ENCODE measurements at places on chromosomes 3 and 15.
A peak's percentile ranks its signal among the peaks of the same experiment; 100 is the strongest.

- DNase-seq, result no peak
These were observed 849 bp upstream of the HDAC11 start for GRCh38 chr3:13479332-13479581.

GRCh38 chr3:25775936-25776335 is 7.3 kb downstream of the NGLY1 start:
- DNase-seq, result no peak

DNA sequence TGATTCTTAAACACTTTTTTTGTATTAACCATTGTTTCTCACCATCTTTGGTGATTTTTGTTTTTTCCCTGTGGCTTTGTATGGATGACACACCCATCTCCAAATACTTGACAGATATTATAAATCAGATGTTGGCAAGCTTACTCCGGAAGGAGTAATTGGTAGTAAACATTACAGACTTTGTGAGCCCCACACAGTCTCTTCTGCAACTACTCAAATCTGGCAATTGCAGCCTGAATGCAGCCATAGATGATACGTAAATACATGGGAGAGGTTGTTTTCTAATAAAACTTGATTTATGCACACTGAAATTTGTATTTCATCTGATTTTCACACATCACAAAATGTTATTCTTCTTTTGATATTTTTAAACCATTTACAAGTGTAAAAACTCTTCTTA is 331.5 kb downstream of the ARPP21 start:
- no peak for DNase-seq

DNA sequence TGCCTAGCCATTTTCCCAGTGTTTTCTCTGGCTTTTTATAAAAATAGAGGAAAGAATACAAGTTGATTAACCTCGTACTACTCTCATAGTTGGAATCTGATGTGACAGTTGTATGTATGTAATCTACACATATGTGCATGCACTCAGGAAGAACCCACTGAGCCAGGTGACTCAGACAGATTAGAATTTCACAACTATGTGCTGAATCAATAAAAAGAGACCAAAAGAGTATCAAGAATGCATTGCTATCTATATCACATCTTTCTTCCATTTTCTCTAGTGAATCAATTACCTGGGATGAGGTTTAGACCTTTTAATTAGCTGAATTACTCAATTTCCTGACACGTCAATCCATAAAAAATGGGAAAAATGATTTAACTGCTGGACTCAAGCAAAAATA is 319.3 kb upstream of the ATP10A start:
- no peak for DNase-seq

GRCh38 chr3:65953301-65953812 is 85.4 kb downstream of the MAGI1 start:
- DNase-seq, result no peak

DNA sequence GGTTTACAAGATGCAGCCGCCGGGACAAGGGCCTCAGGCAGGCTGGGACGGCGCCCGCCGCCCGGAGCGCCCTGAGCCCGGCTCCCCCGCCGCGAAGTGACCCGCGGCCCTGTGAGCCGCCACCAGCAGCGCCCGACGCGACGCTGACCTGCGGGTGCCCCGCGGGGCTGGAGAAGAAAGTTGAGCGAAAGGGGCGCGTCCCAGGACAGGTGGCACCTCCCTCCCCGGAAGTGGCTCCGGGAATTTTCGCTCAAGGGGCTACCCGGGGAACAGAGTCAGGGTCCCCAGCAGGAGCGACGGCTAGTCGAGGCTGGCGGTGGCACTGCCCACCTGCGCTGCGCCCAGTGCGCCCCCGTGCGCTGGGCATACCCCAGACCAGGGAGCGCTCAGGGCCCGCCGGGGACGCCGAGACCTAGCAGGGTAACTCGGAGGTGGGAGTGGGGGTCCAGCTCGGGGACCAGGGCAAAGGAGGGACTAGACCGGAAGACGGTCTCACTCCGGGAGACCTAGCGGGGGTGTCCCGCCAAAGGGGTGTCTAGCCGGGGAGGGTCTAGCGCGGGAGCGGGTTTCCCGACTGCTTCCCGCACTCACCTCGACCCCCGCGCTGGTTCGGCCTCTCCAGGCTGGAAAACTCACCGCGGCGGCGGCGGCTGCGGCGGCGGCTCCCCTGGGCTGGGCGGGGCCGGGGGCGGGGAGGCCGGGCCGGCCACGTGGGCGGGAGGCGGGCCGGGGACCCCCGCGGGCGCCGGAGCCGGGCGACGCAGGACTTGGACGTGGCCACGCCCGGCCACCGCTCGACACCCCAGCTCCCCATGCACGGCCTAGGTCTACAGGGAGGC is 18.4 kb downstream of the SPATA12 start:
- no peak for DNase-seq

DNA sequence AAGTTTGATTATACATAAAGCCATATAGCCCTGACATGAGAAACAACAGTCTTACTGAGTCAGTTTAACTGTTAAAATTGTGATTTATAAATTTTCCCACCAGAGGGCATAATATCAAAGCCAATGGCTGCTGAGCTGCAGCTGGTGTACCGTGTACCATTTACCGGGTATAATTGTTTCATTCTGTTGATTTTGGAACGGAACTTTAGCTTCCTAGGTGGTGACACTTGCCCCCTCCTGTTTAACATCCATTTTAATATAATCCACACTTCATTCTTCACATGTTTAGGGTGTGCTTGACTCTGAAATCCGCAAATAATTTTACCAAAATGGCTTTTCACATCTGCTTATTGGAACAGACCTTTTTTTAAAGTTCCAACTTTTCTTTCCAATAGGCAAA is 72.8 kb downstream of the SLC9A9 start:
- DNase-seq, result peak; percentile 78

GRCh38 chr15:41585127-41586047 is 26.4 kb downstream of the TYRO3 start:
- no peak for DNase-seq

GRCh38 chr3:114587986-114588385 is 294.2 kb downstream of the TIGIT start:
- no peak for DNase-seq

DNA sequence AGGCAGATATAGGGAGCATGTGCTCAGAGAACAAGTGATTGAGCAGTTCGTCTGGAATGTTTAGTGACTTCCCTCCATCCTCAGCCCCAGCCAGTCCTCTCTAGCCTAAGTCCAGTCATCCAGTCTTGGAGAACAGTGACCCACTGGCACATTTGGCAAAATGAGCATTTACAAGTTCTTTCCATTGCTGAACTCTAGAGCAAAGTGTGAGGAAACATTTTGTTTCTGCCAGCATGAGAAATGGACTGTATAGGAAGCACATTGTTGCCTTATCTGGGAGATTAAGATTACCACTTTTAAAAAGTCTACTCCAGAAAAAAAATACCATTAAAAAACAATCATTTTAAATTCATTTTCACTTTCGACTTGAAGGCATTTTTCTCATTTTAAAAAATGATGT is 353.6 kb downstream of the SHQ1 start:
- no peak for DNase-seq

- no peak for DNase-seq
These were observed 708.9 kb downstream of the NTRK3 start for GRCh38 chr15:87547470-87548181.

- DNase-seq, result no peak
These were observed 176.1 kb downstream of the DOCK3 start for GRCh38 chr3:50850639-50851511.

DNA sequence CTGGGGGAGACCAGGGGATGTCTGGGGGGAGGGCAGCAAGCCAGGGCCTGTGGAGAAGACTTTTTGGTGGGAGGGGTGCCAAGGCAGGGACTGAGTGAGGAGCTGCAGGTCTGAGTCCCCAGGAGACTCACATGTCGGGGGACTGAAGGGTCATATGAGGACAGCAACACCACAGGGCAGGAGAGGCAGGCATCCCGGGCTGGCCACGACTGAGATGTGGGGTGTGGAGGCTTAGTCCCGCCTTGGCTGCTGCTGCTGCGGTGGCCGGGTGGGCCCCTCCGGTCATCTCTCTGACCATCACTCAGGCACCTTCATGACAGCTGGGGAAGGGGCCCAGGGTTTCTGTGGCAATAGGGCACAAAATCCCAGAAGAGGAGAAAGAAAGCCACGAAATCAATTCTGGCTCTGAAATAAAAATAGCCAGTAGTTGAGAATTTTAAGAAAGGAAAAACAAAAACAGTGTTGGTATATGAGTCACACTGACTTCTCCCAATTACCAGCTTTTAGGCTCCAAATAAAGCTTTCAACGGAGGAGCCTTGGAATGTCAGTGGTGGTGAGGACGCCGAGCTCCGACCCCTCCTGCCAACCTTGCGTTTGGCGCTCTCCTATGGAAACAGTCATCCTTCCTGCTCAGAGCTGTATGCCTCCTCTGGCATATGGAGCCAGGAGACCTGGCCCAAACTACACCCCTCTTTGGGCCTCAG is 52.9 kb upstream of the ITGA11 start:
- DNase-seq, result no peak

DNA sequence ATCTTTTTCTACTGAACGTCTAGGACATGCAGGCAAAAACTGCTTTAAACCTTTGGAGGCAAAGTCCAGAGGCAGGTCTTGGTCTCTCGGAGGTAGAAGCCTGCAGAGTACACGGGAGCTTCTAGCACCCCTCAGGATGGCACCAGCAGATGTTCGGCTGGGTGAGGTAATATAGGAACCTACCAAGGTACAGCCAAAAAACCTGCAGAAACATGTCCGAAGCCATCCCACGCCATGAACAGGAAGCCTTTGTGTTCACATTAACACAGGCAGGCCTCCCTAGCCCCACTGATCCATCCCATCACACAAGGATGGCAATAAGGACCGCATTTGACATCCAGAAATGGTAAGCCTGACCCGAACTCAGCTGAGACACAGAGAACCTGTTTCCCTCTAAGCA is 157.9 kb upstream of the HES1 start:
- DNase-seq, result no peak

DNA sequence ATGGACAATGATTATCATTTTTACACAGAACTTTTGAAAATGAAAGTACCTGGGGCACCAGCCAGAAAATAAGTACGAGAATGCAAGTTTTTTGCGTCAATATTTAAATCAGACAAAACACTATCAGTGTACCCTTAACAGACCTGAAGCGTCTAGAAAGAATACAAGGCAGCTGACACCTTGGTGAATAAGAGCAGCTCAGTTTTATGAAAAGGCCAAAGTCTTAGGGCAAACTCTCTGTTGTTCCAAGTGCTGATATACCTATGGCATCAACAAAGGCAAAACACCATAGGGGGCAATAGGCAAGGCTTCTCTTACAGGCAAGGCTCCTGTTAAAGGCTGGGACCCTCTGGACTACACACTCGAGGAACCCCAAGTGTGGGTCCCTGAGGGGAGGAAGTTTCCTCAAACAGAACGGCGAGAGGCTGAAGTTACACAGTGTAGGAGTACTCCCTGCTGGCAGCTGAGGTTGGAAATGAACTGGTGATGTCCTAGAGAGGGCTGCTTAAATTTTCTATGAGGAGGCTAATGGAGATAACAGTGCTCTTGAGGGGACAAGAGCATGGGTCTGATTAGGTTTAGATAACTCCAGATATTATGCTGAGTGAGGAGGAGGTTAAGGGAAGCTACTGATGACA is 291.0 kb downstream of the TIGIT start:
- DNase-seq, result no peak

DNA sequence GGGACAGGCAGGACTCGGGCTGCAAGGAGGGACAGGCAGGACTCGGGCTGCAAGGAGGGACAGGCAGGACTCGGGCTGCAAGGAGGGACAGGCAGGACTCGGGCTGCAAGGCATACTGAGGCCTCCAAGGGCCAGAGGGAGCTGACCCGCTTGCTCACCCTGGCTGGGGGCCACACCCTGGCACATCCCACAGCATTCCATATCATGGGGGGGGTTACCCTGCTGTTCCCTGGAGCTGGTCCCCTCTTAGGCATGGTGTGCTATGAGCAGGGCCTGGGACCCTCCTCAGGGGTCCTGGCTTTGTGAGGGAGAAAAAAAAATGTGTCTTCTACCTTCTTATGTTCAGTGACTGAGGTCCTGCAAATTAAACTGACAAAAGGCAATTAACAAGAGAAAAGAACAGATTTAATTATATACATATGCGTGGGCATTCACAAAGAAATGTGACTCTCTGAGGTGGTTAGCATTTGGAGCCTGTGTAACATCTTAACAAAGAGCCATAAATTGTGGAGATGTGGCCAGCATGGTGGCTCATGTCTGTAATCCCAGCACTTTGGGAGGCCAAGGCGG is 97.6 kb upstream of the ALDH1A3 start:
- DNase-seq, result no peak

GRCh38 chr15:97977734-97978133 is 17.2 kb downstream of the ARRDC4 start:
- no peak for DNase-seq

GRCh38 chr3:58874248-58874741 is 175.5 kb downstream of the CFAP20DC start:
- DNase-seq, result no peak

- DNase-seq, result no peak
These were observed 6.7 kb downstream of the IDH2 start for GRCh38 chr15:90095521-90095959.

GRCh38 chr15:31477301-31477700 is 150.7 kb downstream of the KLF13 start:
- DNase-seq, result no peak

DNA sequence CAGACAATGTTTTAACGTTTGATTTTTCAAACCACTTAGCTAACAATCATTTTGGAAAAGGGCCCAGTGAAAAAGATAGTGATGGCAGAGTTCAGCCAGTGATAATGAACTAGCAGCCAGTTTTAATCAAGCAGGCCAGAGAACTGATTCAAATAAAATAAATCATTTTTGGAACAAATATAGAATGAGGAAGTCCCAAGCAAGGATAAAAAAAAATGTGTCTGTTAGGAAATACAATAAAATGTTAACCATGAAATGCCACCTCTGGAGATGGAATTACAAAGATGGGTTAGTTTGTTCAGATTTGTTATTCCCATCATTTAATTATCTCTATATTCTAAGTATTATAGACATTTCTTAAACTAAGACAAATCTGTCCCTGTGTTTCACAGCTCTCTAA is 1.1 kb downstream of the HERC1 start:
- DNase-seq, result peak; percentile 73

GRCh38 chr15:78347586-78348543 is 7.7 kb downstream of the CRABP1 start:
- no peak for DNase-seq

GRCh38 chr3:106347350-106347749 is 478.5 kb upstream of the CBLB start:
- DNase-seq, result no peak

- no peak for DNase-seq
These were observed 52.9 kb downstream of the PGBD4 start for GRCh38 chr15:34154725-34155204.

All from Karpas-422 (cell line).